ENCODE measurements at places on chromosomes 6 and 20.

DNA sequence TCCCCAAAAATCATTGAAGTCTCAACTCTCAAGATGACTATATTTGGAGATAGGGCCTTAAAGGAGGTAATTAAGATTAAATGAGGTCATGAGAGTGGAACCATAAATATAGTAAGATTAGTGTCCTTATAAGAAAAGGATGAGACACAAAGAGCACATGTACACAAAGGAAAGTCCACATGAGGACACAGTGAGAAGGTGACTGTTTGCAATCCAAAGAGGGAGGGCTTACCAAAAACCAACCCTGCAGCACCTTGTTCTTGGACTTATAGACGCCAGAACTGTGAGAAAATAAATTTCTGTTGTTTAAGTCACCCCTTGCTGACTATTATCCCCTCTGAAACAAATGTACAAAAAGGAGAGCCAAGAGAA, 150.4 kb upstream of the SMLR1 start:
- no peak for DNase-seq

DNA sequence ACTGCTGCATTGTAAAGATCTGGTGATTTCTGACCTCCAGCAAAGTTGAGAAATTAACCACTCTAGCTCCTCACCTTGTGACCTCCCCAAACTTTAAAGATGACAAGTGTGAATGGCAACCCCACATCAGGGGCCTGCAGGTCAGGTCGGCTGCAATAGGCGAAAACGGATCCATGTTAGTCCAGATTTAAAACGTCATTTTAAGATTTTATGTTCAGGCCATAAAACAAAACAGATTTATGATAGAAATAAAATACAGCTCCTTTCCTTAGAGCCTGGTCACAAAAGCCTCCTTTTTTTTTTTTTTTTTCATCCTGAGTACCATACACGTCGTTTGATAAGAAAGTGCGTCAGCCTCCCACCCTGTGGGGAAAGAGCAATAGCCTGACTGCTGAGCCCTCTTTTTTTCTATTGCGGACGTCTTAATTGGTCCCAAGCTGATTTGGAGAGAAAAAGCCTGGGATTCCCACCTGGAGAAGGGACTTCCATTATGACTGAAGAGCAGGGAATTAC, 519.2 kb upstream of the NOX3 start:
- DNase-seq, result no peak

GRCh38 chr6:158715330-158716311, 65.8 kb downstream of the SYTL3 start:
- no peak for DNase-seq

GRCh38 chr6:129590408-129591022, 119.5 kb downstream of the ARHGAP18 start:
- DNase-seq, result no peak

DNA sequence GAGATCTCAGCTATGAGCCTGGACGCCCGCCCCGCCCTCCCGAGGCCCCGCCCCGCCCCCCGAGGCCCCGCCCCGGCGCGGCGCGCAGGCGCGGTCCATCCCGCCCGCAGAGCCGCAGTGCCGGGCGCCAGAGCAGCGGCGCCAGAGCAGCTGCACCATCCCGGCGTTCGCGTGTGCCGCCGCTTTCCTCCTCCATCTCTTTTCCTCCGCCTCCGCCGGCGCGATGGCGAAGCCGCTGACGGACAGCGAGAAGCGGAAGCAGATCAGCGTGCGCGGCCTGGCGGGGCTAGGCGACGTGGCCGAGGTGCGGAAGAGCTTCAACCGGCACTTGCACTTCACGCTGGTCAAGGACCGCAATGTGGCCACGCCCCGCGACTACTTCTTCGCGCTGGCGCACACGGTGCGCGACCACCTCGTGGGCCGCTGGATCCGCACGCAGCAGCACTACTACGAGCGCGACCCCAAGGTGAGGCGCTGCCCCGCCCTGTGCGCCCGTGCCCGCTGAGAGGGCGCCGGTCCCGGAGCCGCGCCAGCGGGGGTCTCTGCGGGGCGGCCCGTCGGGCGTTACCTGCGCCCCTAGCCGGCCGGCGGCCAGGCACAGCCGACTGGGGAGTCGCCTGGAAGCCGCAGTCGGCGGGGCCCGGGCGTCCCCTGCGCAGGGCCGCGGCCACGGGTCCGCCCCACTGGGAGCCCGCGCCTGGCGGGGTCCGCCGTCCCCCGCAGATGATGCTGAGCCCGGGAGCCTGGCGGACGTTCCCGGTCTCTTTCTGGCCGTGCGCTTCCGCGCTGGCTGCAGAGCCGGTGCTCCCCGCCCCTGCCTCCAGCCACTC, at the start of gene PYGB:
TSS of gene PYGB (plus strand) at position 130 of the 830 bp plus-strand sequence. CDS start at position 224, 94 bp downstream.
- peak; percentile 87 for DNase-seq

DNA sequence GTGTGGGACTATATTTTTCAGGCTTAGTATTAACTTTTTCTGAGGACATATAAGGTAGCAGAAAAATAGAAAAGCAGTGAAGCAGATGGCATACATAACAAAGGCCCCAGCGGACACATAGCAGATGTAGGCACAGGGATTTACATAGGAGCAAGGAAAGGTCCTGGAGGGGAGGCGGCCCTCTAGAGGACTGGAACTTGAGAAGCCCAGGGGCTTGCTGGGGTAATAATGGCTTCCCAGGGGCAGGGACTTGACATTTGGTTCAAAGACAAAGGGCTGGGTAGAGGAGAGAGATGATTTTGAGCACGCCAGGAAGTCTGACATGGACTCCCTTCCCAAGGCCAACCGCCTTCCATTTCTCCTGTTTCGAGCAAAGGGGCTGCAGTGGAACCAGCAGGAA, 31.7 kb upstream of the OSTM1 start:
- DNase-seq, result no peak

DNA sequence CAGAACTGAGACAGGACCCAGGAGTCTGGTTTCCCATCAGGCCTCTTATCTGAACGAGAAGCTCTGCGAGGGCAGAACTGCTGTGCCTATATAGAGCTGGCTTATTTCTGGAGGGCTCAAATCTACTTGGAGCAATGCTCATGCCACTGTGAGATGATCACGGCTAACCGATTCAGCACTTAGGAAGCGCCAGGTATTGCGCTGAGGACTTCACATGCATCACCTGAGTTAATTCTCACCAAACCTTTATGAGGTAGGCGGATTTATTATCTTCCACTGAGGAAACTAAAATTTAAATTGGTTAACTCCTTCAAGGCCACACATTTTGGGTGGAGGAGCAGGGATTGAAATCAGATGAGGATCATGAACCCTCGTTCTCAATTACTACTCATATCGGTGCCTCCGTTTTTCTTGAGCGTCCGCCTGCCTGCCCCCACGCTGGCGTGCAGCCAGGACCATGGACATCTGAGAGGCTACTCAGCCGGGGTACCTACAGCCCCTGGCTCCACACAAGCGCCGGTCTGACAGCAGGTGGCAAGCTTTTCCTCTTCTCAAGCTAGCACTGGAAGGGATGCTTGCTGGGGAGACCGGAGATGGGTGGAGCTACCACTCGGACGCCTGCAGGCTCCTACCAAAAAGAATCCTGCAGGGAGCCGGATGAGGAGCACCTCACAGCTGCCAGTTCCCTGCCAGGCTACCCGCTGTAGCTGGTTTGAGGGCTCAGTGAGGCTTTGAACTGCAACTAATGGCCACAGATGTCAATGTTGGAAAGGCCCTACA, 1.0 kb upstream of the PCIF1 start:
- DNase-seq, result peak; percentile 72

DNA sequence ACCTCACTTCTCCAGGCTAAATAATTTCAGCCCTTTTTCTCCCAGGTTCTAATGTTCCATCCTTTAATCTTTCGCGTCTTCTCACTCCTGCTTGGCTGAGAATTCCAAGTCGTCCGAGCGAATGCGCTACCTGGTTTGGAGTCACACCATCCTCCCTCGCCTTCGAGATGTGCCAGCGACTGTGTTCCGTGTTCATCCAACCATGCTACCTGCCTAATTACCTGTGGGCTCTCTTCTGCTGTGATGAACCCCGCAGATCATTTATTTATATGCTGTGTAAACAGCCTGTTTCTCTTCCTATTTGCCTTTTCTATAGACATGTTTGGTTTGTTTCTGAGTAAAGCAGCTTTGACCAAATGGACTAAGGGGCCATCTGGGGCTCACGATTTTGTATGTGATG, 83.5 kb upstream of the TMEM181 start:
- DNase-seq, result no peak

GRCh38 chr6:137702791-137703424, 164.2 kb upstream of the TNFAIP3 start:
- no peak for DNase-seq

Measured in HL-60 (cell line).